ENCODE measurements at places on chromosomes 5 and 9.

DNA sequence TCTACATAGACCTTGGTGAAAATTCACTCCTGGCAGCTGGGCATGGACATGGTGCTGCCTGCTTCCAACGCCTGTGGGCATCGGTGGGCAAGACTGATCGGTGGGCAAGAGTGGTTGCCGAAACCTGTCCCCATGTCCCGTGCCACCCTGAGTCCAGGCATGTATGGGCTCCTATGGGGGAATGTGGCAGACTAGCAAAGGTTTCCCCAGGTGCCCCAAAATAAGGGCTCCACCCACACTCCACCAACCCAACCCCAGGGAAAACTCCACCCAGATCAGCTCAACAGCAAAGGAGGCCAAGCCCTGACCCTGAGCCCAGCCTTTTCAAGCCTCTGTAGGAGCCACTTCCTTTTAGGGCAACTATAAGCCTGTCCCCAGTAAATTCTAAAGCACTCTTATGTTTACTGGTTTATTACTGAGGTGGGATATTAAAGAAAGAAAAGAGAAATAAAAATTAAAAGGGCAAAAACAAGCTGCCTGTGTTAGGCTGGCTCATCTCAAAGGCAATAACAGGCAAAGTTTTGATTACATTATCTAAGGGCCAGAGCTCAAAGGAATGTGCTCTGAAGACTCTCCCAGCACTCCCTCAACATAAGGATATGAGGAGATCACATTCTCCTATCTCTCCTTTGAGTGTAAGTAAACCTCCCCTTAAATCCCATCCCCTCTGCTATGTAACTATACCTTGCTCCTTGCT lies 8.9 kb upstream of the SPATA31E1 start:
- no peak for DNase-seq

- no peak for DNase-seq
Observed at GRCh38 chr9:4062966-4063365, 236.9 kb downstream of the GLIS3 start.

- DNase-seq: no peak
Observed at GRCh38 chr9:5510360-5510931, at the start of gene PDCD1LG2. Gene PDCD1LG2 (plus strand): TSS chr9:5510531. CDS start chr9:5522547, 12,016 bp downstream.

DNA sequence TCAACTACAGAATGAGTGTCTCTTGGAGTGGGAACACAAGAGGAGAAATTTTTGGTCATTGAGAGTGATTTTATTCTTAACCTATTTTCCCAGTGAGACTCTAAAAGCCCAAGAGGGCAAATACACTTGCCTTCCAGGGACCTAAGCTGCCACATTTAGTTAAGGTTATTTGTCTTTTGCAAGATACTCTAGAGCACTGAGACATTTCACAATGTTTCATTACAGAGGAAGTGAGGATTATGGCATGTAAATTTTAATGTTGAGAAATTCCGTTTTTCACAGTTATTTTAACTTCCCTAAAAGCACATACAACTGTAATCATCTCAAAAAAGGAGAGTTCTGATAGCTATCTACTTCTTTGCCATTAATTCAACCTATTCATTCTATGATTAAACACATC lies 38.7 kb upstream of the RAB3C start:
- DNase-seq: no peak

- DNase-seq: no peak
Observed at GRCh38 chr9:134836406-134836970, 44.1 kb upstream of the FCN2 start.

- peak; percentile 15 for DNase-seq
Observed at GRCh38 chr9:94668928-94669729, 29.8 kb upstream of the FBP1 start.

DNA sequence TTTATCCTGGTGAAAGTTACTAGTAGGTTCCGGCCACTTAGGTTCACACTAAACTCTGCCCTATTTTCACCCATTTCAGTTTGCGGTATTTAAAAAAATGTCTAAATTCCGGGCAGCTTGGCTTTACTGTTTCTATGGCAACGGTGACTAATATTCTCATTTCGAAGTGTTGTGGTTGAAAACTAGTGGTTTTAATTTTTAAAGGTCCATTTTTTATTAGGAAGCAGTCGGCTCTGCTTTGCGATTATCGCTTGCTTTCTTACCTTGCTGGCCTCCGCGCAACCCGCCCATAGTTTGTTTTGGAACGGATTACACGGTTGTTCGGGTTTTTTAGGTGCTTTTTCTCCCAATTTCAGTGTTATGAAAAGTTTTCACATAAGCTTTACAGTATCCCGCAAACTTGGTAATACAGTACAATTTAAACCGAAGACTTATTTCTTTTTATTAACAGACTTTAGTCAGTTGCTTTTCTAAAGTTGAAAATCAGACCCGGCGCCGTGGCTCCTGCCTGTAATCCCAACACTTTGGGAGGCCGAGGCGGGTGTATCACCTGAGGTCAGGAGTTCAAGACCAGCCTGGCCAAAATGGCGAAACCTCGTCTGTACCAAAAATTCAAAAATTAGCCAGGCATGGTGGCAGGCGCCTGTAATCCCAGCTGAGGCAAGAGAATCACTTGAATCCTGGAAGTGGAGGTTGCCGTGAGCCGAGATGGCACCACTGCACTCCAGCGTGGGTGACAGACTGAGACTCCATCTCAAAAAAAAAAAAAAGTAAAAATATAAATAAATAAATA lies 1.6 kb downstream of the KDM4C start:
- peak; percentile 13 for DNase-seq

- DNase-seq: no peak
Observed at GRCh38 chr5:26763215-26763614, 275.2 kb downstream of the CDH9 start.

DNA sequence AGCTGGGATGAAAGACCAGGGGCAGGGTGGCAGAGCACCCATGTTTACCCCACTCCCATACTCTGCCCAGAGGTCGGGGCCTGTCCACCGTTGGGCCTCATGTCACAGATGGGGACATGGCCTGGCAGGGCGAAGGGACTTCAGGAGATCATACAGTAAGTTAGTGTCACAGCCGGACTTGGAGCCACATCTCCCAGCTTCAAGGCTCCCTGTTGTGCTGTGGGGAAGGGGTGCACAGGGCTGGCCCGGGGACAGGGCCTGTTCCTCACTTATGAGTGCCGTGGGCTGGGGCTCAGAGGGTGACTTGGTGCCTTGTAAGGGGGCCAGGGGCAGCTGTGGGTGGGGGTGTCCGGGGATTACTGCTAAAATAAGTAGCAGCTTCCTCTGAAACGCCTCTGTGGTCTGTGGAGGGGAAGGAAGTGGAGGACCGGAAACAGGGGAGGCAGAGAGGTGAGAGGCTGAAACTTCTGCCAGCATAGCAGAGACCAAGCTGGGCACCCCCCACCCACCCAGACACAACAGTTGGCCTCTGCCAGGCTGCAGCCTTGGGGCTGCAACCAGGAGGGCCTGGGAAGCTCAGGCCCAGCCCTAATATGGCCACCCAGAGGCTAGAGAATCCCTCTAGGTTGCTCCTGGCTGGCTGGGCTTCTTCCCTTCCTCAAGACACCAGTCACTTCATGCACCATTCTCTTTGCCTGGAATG lies 41.1 kb upstream of the NEK6 start:
- DNase-seq: no peak

GRCh38 chr9:113274474-113275156 lies 757 bp downstream of the CDC26 start:
- DNase-seq: no peak

- no peak for DNase-seq
Observed at GRCh38 chr5:59608745-59609144, 284.8 kb downstream of the PDE4D start.

GRCh38 chr9:125241863-125242739 lies 958 bp upstream of the HSPA5 start:
- DNase-seq: no peak

GRCh38 chr9:106828965-106829364 lies 34.0 kb upstream of the ZNF462 start:
- DNase-seq: no peak

DNA sequence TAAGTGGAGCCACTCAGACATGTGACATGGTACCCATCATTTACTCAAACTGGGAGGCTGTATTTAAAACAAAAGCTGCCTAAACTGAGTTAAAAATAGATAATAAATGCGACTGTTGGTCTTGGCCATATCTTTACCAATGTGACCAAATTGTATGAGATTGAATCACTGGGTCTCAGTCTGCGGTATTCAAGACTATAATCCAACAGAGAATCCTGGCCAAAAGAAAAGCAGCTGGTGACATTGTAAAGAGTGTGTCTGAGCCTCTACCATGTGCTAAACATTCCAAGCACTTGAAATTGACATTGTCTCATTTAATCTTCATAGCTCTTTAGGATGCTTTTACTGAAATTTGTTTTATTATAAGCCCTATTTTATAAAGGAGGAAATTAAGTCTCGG lies 282.6 kb downstream of the ZNF608 start:
- DNase-seq: no peak

DNA sequence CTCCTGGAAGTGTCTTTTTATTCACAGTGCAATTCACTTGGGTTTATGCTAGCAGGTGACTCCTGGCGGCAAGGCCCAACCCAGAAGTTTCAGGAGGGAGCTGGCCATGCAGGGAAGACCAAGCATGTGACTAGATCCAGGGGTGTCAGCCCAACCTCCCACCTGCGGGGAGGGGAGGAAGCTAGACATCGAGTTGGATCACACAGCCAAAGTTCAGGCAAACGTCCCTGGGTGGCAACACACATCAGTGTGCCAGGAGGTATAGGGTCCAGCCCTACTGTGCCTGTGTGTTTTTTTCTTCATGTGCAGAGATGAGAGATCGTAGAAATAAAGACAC lies 25.3 kb downstream of the PNPLA7 start:
- DNase-seq: no peak

GRCh38 chr9:122374885-122375420 lies 4.1 kb downstream of the PTGS1 start:
- no peak for DNase-seq

DNA sequence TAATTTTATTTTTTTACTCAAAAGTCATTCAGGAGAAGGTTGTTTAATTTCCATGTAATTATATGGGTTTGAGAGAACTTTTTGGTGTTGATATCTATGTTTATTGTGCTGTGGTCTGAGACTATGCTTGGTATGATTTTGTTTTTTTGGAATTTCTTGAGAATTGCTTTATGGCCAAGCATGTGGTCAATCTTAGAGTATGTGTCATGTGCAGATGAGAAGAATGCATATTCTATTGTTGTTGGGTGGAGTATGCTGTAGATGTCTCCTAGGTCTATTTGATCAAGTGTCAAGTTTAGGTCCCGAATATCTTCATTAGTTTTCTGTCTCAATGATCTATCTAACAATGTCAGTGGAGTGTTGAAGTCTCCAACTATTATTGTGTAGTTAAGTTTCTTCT lies 134.9 kb downstream of the HMHB1 start:
- no peak for DNase-seq

DNA sequence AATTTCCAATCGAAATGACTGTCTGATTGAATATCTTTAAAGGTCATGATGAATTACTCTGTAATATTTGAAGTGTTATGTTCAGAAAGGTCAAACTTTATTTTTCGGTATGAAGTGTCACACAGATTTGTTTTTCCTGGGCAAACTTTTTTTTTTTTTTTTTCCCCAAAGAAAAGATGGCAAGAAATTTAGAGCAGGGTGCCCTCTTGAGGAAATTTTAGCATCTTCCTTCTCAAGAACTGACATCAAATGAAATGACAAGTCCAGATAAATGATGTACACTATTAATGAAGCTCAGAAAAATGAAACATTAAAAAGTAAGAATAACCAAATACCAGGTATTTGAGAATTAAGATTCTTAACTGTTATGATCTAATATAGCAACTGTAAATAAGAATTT lies 123.6 kb downstream of the INVS start:
- no peak for DNase-seq

DNA sequence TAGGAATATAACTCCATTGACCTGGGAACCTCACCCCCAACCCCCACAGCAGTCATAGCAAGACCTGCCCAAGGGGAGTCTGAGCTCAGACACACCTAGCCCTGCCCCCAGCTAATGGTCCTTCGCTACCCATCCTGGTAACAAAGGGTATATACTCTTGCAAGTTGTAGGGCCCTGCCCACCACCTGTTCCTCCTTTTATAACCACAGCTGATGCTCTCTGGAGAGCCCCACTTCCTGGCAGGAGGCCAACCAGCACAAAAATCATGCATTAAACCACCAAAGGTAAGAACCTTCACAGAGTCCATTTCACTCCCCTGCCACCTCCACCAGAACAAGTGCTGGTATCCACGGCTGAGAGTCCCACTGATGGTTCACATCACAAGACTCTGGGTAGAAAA lies 1195.3 kb upstream of the SEMA6A start:
- DNase-seq: no peak

GRCh38 chr9:94857791-94858190 lies 131.3 kb downstream of the AOPEP start:
- no peak for DNase-seq

DNA sequence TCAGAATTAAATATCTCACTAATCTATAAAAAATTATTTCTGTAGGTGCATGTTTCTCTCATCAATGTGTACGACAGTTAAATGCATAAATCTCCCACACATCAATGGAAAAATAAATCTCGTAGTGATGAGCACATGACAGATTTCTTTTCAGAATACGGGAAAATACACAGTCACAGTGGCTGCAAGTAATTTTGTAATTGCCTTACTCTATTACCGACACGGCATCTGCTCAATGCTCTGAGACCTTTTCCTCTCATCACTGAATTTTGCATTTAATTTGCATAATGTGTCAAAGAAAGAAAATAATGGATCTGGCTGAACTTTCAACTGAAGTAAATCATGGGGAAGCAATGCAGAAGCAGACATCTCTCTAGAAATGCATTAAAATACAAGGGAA lies 37.2 kb downstream of the PDE4D start:
- no peak for DNase-seq
